ENCODE measurements at places on chromosomes 1 and 21.
A peak's percentile ranks its signal among the peaks of the same experiment; 100 is the strongest.

DNA sequence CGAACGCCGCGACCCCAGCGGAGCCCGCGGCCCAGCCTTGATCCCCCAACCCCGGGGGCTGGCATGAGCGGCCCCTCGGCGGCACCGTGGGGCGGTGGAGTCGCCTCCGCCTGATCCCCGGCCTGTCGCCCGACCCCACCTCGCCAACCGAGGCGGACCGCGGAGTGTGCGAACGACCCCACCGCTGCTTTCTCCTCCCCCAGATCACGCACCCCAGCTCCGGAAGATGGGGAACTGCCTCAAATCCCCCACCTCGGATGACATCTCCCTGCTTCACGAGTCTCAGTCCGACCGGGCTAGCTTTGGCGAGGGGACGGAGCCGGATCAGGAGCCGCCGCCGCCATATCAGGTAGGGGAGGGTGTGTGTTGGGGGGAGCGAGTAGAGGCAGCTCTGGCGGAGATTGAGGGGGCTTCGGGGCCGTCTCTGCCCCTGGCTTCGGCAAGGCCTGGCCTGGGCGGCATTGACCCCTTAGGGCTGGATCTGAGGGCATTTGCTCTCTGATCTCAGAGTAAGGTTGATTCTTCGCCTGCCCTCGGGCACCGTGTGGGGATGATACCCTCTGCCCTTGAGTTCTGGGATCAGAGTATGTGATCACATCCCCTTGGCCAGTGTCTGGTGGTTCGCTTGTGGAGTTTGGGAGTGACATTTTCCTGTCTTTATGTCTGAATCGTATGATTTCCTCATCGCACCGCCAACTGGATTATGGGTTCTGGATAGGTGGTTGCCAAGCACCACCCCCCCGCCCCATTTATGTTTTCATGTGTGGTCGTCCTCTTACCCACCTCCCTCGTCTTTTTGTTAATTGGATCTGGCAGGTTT is 668 bp downstream of the RNF11 start:
- DNase-seq: peak; percentile 70

DNA sequence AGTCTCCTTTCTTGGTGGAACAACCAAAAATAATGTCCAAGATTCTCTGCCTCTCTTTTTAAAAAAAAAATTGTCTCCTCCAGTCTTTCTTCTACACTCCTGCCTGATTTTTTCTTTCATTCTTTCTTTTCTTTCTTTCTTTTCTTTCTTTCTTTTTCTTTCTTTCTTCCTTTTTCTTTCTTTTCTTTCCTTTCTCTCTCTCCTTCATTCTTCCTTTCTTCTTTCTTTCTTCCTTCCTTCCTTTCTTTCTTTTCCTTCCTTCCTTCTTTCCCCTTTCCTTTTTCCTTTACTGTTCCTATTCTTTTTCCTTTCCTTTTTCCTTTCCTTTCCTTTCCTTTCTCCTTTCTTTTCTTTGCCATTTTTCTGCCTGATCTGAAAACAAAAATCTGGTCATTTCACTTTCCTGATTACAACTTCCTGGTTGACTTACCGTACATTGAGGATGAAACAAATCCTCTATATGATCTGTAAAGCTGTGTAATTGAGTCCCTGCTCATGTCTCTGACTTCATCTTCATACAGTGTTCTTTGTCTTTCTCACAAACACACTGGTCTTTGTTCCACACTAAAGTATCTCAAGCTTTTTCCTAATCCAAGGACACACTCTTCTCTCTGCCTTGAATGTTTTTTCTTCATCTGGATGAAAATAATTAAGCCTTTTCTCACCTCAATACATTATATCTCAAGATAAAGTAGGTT is 6.1 kb upstream of the KRTAP23-1 start:
- DNase-seq: no peak

- no peak for DNase-seq
Observed at GRCh38 chr1:91851130-91852010, 34.6 kb downstream of the TGFBR3 start.

GRCh38 chr1:74895411-74895810 is 162.5 kb downstream of the TYW3 start:
- no peak for DNase-seq

- DNase-seq: no peak
Observed at GRCh38 chr1:179094818-179095217, 12.9 kb downstream of the TOR3A start.

GRCh38 chr1:37995751-37996345 is 6.0 kb upstream of the SF3A3 start:
- peak; percentile 52 for DNase-seq

DNA sequence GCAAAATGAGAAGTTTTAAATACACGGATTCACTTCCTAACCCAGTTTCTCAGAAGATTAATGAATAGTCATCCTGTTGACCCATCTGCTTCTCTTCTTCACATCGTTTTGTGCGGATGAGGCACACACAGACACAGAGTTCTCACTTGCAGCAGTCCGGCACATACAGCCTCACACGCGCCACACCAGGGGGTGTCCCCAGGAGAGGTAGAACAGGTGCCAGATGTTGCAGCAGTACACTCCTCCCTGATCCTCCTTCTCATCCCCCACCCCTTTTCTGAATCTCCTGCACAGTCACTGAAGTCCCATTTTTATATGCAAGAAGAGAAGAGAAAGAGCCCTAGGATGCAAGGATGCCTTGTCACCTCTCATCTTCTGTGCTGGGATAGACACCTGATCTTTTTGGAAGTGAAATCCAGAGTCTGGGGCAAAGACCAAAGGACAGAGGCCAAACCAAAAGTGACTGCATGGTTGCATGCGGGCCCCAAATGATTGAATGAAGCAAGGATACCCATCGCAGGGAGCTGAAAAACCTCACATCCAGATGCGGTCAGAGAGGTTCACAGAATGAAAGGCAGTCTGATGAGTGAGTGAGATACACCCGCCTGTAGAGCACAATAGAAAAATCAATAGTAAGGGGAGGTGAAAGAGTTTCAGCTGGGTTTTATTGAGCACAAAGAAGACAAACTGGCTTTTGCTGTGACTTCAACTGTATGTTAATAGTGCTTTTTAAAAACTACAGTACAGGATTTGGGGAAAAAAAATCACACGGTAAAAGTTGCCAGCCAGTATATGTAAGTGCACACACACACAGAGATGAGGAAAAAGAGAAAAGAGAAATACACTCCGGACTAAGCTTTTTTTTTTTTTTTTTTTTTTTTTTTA is 28.9 kb downstream of the PBX1 start:
- DNase-seq: no peak

GRCh38 chr1:48807554-48808260 is 31.0 kb upstream of the BEND5 start:
- no peak for DNase-seq

DNA sequence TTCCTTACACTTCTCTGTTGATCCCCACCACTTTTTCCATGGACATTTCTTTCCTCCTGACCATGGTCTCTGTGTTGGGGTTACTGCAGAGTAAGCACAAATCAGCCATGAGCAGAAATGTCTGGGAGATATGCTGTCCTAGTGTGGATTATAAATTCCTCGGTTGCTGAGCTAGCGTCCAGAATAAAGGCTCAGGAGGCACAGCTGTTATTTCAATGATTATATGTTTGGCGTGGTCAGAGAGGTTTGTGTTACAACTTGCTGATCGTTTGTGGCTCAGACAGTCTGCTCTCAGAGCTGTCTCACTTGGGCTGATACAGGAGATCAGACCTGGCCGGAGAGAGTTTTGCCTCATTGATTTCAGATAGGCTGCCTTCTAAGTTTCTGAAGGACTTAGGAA is 37.5 kb upstream of the LAMC2 start:
- no peak for DNase-seq

GRCh38 chr1:180577361-180577760 is 18.6 kb downstream of the OVAAL start:
- DNase-seq: no peak

DNA sequence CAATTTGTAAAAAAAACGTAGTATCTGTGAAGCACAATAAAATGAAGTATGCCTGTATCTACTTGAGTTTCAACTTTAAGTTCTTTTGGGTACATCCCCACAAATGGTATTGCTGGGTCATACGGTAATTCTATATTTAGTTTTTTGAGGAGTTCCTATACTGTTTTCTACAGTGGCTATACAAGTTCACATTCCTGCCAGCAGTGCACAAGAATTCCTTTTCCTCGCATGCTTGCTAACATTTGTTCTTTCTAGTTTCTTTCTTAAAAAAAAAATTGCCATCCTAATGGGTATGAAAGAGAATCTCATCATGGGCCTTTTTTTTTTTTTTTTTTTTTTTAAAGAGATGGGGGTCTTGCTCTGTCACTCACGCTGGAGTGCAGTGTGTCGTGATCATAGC is 41.9 kb downstream of the UCK2 start:
- no peak for DNase-seq

- no peak for DNase-seq
Observed at GRCh38 chr1:29202053-29202452, 20.4 kb upstream of the SRSF4 start.

GRCh38 chr21:22961258-22961657 is 1963.0 kb downstream of the NCAM2 start:
- no peak for DNase-seq

DNA sequence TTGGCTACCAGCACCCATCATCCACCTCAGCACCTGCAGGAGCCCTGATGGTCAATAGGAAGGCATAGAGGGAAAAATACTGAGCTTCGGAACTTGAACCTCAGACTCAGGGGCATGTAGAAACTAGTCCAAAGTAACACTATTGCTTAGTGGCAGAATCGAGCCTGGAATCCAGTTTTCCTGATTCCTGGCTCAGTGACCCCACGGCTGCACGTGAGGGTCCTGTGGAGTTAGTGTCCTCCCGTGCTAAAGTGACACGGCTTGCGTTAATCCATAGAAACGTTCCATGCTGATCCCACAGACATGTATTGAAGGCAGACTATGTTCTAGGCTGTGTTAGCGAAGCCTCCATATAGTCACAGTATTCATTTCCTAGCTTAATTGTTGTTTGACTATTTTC is 747.0 kb upstream of the TPTE start:
- DNase-seq: no peak

- DNase-seq: no peak
Observed at GRCh38 chr1:1132956-1133750, 17.3 kb upstream of the C1orf159 start.

DNA sequence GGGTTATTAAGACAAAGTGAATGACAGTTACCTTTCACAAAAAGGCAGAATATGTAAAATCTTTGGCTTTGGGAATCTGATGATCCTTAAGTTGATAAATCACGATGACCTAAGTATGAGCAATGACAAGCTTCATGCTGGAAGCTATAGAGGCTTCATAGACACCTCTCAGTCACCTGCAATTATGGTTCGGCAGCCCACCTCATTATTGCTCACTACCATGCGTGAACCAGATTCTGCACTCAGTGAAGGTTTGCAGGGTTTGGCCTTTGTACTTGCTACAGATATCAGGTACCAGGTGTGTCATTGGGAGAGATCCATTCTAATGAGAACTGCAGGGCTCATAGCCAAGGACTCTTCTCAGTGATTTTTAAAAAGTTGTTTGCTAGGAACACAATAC is 163.5 kb downstream of the KCTD3 start:
- DNase-seq: no peak
